ENCODE measurements at places on chromosomes 16 and 17.

DNA sequence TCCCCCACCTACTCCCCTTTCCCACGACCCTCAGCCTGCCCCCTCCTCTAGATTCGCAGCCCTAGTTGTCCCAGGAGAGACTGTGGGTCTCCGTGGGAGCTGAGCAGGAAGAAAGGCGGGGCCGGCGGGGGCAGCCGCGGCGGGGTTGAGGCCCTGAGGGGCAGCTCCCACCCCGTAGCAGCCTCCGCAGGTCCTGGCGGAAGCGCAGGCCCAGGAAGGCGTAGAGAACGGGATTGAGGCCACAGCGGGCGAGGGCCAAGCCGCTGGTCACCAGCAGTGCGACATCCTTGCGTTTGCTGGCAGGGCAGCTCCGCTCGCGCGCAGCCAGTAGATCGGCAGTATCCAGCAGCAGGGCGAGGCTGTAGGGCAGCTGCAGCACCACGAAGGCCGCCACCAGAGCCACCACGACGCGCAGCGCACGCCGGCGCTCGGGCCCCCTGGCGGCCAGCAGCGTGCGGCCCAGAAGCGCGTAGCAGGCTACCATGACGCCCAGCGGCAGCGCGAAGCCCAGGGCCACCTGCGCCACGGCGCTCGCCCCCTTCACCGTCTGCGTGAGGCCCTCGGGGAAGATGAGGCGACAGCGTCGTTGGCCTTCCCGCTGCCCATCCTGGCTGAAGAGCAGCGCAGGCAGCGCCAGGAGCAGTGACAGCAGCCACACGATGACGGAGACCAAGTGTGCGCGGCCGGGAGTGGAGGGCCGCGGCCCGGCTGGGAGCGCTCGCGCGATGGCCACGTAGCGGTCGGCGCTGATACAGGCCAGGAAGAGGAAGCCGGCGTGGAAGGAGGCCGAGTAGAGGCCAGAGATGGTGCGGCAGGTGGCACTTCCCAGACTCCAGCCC is 1.9 kb downstream of the CCR10 start:
- DNase-seq = peak; percentile 77

DNA sequence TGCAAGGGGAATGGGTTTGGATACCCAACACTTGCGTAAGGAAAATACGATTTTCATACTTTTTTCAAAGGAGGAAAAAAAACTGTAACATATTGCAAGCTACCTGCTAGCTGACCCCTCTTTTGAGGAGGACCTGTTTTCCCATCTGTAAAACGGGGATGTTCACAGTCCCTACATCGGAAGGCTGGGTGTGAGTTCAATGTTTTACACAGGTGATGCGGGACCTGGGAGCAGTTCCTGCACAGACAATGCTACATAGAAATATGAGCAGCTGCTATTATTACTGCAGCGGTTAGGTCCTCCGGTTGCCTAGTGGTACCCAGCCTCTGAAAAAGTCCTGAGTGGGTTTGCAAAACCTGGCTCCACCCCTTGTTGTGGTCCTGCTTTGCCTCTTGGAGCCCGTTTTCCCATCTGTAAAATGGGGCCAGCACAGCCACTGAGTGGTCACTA is 3.5 kb downstream of the SOCS1 start:
- no peak for DNase-seq

GRCh38 chr17:80636361-80637018 is 91.9 kb downstream of the RPTOR start:
- no peak for DNase-seq

DNA sequence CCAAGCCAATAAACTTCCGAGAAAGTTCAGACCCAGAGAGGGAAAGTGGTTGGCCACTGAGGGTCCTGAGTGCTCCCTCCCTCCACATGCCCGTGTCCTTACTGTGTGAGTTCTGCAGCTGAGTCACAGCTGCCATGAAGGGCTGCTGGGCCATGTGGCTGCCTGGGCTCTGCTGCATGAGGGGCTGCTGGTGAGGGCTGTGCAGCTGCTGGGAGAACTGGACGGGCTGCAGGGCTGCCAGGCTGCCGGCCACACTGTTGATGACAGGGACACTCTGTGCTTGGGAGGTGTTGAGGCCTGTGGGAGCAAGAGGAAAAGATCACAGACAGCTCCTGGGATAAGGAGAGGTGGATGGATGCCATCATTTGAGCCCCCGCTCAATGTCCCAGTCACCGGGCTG is 44.0 kb downstream of the HNF1B start:
- no peak for DNase-seq

- DNase-seq = no peak
Observed at GRCh38 chr17:47869114-47869513, 18.2 kb upstream of the SP6 start.

GRCh38 chr16:87551487-87551886 is 50.8 kb upstream of the JPH3 start:
- peak; percentile 39 for DNase-seq

- DNase-seq = no peak
Observed at GRCh38 chr17:75555679-75556153, 30.2 kb downstream of the LLGL2 start.

DNA sequence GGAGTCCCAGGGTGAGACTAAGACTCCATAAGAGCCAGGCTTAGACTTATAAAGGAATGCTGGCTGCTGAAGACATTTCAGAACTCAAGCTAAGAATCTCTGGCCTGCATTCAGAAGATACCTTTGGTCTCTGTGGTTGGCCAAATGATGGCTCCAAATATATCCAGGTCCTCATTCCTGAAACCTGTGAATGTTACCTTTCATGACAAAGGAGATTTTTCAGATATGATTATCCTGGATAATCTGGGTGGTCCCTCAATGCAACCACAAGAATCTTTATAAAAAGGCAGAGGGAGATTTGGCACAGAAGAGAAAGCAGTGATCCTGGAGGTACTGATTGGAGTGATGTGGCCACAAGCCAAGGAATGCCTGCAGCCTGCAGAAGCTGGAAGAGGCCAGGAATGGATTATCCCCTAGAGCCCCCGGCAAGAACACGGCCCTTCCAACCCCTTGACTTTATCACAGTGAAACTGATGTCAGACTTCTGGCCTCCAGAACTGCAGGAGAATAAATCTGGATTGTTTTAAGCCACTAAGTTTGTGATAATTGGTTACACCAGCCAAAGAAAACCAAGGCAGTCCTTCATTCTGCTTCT is 253.3 kb downstream of the SLC39A11 start:
- no peak for DNase-seq

DNA sequence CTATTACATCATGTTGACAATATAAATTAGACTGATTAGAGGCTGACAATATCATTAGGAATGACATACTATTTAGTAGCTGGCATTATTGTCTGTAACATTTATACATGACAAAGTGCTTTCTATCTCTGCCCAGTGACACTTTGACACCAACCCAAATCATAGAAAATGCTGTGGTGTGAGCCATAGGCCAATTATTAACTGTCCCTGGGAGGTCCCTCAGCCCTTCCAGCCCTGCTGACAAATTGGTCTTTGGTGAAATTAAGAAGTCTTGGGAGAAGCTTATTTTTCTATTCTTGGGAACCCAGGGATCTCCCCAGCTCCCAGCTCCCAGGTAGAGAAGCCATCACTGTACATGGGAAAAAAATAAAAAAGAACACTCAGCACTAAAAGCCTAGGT is 179.6 kb downstream of the AIPL1 start:
- DNase-seq = no peak

DNA sequence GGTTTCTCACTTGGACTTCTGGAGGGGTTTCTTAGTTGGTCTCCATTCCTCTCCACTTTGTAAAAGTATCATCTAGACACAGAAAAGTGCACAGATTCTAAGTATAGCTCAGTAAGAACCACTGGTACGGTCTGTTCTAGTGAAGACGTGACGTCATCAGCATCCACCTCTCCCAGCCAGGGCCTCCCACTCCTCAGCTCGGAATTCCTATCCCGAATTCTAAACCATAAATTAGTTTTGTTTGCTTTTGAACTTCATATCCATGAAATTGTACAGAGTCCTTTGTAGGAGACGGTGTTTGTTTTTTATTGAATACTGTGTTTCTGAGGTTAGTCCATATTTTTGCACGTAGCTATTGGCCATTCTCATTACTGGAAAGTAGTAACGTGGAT is 25.5 kb downstream of the FOXK2 start:
- DNase-seq = peak; percentile 61

- no peak for DNase-seq
Observed at GRCh38 chr16:2425008-2425518, 4.2 kb upstream of the CCNF start.

GRCh38 chr17:8797621-8798175 is 1.5 kb downstream of the MFSD6L start:
- no peak for DNase-seq

GRCh38 chr16:82384949-82385348 is 214.9 kb upstream of the MPHOSPH6 start:
- no peak for DNase-seq

DNA sequence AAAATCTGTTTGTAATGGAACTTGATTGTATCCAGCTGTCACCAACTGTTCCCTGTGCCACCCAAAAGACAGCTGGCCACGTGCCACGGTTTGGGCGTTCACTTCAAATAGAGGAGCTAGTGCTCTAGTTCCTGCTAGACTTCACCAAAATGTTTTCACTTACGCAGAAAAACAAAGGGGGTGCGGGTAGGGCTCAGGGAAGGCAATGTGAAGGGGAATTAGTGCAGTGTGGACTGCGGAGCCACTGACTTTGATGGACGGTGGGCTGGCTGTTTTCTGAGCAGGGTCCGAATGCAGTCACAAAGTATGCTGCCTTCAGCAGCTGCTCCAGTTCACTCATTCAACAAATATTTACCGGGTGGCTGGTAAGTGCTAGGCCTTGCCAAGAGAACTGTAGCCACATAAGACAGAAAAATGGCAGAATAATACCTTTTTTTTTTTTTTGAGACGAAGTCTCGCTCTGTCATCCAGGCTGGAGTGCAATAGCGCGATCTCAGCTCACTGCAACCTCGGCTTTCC is 7.6 kb upstream of the CYTH1 start:
- peak; percentile 95 for DNase-seq

- DNase-seq = no peak
Observed at GRCh38 chr17:83200231-83200699, 120.9 kb downstream of the METRNL start.

DNA sequence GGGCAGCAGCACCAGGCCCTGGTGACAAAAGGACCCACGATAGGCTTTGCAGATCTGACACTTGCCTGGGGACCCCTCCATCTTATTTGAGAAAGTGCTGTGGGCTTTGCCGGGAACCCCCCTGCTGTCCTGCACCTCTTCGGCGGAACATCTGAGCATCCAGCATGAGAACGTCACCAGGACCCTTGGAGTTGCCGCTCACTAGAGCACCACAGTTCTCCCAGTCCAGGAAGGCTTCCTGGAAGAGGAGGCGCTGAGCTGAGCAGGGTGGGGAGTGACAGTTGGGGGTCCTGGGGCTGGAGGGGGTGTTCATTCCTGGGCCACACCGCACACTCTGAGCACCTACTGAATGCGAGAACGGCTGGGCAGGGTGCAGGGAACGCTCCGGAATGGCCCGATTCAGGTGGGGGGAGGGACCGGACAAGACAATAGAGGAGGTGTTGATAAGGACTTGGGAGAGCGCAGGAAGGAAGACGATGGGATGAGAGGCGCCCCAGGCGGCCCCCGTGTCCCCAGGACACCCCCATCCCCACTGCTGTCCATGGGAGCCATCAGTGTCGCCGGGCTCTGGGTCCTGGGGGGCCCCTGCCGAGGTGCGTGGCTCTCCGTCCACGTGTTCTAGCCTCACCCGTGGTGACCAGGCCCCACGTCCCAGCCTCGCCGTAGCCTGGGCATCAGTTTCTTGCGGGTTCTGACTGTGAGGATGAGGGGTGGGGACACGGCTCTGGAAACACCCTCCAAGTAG is 24.8 kb upstream of the CACNA1H start:
- no peak for DNase-seq

DNA sequence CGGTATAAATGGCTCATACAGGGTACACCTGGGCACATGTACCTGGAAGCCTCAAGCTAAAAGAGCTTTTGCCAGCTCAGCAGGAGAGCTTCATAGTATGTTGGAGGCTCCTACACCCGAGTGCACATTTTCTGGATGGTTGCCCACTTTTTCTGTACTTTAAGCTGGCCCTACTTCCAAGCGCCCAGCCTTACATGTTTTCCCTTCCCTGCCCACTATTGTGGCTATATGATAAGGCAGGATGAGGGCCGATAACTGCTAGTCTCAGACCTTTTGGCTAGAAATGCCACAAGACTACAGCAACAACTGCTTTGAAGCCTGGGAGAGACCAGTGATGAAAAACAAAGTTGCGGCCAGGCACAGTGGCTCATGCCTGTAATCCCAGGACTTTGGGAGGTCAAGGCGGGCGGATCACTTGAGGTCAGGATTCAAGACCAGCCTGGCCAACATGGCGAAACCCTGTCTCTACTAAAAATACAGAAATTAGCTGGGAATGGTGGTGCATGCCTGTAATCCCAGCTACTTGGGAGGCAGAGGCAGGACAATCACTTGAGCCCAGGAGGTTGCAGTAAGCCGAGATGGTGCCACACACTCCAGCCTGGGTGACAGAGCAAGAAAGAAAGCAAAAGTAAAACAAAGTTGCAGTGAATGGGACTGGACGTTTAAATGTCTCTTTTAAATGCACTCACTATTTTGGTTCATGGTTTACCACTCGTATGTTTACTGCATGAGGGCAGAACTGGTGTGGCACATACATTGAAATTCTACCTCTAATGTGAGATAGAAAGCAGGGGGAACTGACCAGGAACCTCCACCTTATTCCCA is 14.2 kb upstream of the MARCHF10 start:
- DNase-seq = peak; percentile 55

GRCh38 chr16:50265260-50265659 is 1.1 kb upstream of the ADCY7 start:
- no peak for DNase-seq

DNA sequence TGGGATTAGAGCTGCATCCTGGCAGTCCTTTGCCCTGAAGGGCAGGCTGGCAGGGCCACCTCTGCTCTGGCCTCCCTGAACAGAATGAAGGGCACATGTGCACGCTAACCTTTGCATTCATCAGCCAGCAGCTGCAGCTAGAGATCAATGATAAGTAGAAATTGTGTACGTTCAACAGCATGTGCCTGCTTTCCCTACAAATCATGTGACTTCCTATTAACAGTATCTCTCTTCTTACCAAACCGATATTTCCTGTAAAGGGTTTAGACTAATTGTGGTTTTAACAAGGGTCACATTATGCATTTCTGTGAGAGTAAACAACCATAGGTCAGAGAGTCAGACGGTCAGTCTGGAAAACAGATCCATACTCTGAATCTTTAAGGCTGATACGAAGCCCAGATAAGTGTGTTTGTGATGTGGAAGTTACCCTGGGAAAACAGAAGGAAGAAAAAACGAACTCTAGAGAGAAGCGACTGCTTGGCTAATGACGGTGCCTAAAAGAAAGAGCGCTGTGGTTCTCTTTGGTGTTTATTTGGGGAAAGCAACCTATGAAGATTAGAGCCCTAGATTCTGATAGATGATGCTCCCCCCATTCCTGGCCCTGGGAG is 219.4 kb downstream of the MAF start:
- peak; percentile 1 for DNase-seq

- no peak for DNase-seq
Observed at GRCh38 chr16:7290682-7291081, 42.0 kb upstream of the RBFOX1 start.
